ENCODE measurements at places on chromosomes 6 and 20.

GRCh38 chr6:90256698-90257485 lies 39.8 kb downstream of the BACH2 start:
- DNase-seq: no peak

- no peak for DNase-seq
These were observed 174.5 kb downstream of the CD83 start for GRCh38 chr6:14292119-14292518.

DNA sequence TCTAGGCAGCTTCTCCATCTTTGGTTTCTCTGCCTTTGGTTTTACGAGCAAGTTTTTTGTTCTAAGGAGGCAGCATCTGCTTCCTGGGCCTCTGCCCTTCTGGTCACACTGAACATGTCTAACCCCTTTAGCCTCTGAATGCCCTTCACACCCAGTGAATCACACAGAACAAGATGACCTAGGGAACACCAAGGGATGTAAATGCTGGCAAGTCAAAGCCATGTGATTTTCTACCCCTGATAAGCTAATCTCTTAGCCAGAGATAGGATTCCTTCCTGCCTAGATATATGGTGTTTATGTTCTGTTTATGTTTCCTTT lies 7.2 kb upstream of the BPIFB6 start:
- DNase-seq: no peak

GRCh38 chr6:142013287-142013686 lies 119.4 kb upstream of the GJE1 start:
- DNase-seq: peak; percentile 66

DNA sequence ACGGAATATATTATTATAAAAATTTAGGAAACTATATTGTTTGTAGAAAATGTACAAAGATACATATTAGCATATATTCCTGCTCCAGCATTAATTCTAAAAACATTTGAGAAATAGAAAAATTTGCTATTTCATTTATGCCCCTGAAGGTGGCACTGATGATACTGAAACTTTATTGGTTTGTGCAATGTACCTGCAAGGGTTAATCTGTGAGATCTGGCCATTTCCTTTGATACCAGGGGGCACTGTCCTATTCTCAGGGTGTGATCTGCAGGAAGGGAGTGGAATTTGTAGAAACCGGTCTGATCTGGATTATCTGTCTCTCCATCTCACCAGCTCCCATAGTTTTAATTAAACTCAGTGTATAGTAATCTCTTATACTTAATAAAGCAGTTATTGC lies 625.1 kb upstream of the IMPG1 start:
- no peak for DNase-seq

DNA sequence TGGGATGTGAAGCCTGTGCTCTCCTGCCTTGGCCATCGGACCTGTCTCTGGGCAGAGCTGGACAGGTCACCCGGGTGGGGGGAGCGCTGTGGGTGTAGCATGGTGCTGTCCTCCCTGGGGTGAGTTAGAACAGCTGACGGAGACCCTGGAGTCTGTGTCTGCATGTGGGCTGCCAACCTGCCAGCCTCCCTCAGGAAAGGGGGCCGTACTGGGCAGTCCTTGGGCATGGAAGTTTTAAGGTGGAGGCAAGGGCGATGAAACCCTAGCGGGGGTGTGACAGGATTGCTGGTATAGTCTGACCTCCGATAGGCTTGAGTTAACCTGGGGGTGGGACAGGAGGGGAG lies 2.4 kb downstream of the SOX18 start:
- DNase-seq: no peak

- no peak for DNase-seq
These were observed 576 bp downstream of the MAPK13 start for GRCh38 chr6:36130667-36131510.

GRCh38 chr6:113104951-113105350 lies 752.2 kb upstream of the MARCKS start:
- no peak for DNase-seq

GRCh38 chr20:6295127-6295866 lies 172.5 kb upstream of the FERMT1 start:
- no peak for DNase-seq

DNA sequence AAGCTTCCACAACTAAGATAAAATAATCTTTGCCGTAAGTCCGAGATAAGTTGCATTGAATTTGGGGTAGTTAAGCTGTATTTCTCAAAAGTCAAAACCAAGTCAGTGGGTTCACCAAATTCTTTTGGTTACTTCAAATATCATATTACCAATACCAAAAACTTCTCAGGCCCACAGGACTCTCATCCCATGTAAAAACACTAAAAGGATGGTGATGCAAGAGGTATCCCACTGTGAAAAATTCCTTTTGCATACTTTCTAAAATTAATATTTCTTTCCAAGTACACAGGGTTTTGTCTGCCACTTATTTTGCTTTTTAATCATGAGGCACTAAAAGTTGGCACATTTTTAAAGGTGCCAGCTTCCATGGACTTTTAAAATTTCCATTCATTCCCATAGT lies 151.3 kb downstream of the GJA10 start:
- no peak for DNase-seq

GRCh38 chr6:159633196-159633595 lies 59.8 kb downstream of the SOD2 start:
- DNase-seq: no peak

DNA sequence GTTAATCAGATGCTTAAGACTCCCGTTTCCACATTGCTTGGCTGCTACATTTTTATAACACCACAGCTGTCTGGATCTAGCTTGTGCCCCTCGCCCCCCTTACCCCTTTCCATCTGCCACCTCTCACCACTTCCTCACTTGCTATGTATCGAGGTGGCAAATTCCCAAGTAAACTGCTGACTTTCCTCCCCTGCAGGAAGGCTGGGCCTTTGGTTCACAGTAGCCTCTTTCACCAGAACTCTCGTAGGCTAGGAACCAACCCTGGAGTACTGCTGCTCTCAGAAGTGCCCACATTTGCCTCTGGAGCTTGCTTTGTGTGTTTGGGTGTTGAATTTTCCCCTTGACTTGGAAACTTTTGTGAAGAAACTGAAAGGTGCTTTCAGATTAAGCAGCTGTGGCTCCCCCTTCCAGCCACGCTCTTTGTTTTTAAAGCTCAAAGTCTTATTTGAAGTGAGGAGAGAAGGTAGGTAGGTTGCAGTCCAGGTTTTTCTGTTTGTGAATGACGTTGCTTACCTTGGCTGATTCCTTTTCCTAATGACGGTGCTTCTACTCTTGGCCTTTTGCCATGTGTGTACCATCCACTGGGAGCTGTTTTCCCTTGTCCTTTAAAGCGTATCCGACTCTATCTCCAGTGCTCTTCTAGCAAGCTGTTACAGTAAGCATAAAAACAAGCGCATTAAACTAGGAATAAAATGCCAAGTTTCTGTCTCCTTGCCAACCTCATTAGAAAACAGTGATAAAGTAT lies 90.4 kb downstream of the CARMIL1 start:
- DNase-seq: peak; percentile 22

DNA sequence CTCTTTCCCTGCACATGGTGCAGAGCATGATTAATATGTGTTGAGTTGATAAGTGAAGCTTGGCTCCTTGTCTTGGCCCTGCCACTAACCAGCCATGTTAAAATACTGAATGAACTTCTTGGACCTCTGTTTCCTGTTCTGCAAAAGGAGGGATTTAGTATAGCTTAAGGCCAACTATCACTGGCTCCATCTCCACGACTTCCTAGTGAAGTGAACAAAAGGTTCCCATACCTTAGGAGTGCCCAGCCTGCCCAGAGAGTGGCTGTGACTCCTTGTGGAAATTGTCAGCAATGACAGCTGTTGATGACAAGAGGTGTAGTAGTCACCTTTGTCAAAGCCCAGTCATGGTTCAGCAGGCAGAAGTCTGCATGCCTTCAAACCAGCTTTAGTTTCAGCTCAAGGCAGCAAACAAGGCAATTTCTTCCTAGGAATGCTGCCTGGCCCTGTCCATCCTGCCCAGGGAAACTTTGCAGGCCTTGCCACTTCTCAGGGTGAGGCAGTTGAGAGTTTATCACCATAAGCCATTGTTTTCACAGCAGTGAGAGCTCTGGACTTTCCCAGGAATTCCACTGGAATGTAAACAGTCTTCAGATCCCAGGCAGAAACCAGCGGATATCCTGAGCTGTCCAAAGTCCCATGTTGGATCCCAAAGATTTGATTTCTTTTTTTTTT lies 169.7 kb upstream of the TNFAIP3 start:
- DNase-seq: peak; percentile 61

DNA sequence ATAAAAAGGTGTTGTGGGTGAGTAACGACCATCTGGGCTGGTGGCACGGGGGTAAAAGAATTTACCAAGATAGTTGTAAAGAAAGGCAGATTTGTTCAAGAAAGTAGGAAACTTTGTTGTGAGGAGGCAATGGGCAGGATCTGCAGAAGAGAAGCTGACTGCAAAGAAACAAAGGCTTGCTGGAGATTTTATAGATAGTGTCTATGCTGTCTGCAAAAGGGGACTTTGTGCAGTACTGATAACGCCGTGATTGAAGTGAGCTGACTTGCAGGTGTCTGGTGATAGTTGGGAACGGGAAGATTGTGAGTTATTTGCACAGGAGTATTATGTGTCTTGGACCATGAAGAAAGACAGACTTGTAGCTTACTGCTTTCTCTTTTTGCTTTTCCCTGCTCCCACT lies 36.8 kb upstream of the GSTA3 start:
- DNase-seq: no peak

DNA sequence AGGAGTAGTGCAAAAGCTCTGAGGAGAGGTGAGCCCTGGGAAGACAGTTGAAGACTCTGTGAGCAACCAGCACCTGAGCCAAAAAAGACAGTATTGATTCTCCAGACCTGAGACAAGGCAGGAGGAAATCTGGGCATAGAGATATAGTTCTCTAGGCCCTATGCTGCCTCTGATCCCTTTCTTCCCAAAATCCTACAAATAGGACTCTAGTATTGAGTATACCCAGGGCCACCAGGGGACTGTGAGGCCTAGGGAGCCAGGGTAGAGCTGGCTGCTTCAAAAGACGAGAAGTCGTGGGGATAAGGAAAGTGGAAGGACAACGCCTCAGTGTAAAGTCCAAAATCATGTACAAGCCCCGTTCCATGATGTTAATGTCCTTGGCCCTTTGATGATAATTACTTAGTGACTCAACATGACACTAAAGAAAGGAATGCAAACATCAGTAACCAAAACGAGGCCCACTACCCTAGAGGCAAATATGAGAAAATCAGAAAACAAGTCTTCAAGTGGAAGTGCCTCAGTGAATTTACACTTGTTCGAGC lies 197.3 kb upstream of the PROKR2 start:
- no peak for DNase-seq

- DNase-seq: no peak
These were observed 19.2 kb downstream of the CHMP4B start for GRCh38 chr20:33830371-33830770.

GRCh38 chr6:165519316-165519715 lies 143.7 kb downstream of the PDE10A start:
- DNase-seq: no peak

DNA sequence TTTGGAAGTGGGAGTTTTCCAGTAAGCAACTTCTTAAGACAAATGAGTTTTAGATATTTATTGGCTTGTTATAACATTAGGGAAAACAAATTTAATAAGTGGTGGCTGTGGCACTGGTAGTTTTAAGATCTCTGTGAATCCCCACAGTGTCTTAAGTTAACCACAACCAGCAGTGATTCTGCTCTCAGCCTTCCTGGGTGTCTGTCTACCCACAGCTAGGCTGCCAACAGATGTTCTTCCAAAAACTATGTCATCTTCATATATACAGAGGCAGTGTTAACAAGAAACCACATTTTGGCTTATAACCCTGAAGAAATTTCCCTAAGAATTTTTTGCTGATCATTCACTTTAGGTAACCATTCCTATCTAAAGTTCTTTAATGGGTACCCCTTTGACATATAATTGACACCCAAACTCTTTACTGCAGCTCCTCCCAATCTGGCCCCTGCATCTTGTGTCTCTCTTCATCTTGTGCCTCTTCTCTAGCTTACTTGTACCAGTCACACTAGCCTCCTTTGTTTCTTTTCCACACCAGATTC lies 52.7 kb downstream of the TOP1 start:
- no peak for DNase-seq

DNA sequence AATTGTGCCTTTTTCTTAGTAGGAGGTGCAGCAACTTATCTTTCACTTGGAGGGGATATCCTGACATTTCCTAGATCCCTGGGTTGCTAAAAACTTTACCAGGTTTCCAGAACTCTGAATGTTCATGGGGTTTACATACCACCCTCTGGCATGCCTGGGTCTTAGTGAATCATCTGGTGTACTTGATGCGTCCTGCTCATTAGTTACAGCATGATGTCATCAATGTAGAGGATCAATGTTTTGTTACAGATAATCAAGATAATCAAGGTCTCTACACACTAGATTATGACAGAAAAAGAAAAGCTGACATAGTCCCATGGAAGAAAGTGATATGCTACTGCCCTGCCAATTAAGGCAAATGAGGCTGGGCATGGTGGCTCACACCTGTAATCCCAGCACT lies 27.0 kb downstream of the FITM2 start:
- no peak for DNase-seq

DNA sequence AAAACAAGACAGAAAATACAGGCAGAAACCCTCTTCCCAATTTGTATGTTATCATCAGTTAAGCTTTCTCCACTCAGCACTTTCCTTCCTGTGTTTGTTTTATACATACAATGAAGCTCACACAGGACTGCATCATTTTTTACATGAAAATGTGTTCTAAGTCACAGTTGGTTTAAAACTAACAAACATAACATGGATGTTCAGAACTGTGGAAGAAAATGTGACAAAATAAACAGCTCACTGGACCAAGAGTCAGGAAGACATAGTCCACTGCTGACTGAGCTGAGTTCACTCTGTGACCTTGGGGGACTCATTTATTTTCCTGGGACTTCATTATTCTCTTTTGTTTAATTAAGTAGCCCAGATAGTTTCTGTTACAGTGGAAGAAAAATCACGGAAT lies 331.5 kb downstream of the SYNE1 start:
- no peak for DNase-seq

- no peak for DNase-seq
These were observed 140.7 kb upstream of the MCHR2 start for GRCh38 chr6:100134703-100135102.

DNA sequence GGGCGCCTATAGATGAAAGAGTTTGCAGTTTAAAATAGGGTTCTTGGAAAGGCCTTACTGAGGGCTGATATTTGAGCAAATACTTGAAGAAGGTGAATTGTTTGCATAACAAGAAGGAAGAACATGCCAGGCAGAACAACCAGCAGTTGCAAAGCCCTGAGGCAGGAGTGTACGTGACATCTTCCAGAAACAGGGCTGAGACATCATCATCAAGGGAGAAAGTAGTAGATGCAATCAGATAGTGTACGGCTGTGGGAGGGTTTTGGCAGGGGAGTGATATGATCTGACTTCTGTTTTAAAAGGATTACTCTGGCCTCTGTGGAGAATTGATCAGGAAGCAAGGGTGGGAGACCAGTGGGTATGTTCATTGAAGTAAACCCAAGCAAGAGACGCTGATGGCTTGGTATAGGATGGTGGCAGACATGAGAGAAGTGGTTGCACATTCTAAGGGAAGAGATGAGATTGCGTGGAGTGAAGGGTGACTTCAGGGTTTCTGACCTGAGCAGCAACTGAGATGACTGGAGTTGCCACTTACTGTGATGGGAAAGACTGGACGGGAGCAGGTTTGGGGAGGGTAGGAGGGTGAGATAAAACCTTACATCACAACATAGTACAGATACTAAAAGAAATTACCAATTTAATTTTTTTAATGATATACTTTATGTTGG lies 28.8 kb downstream of the RIOK1 start:
- DNase-seq: no peak

- DNase-seq: no peak
These were observed 39.9 kb downstream of the YTHDF1 start for GRCh38 chr20:63176034-63176426.

All from retinal pigment epithelial cell (primary cell).